SK-MEL-5 (cell line): ENCODE measurements at places on chromosomes 6 and 20.

- peak; percentile 46 for DNase-seq
These were observed 746 bp downstream of the BACH2 start for GRCh38 chr6:90295854-90296340.

GRCh38 chr20:43666376-43667328, at the start of gene MYBL2:
TSS of gene MYBL2 (plus strand) at chr20:43667114. CDS start at chr20:43667284, 170 bp downstream.
- DNase-seq, result peak; percentile 66

- no peak for DNase-seq
These were observed 46.2 kb upstream of the SUPT3H start for GRCh38 chr6:45423824-45424450.

DNA sequence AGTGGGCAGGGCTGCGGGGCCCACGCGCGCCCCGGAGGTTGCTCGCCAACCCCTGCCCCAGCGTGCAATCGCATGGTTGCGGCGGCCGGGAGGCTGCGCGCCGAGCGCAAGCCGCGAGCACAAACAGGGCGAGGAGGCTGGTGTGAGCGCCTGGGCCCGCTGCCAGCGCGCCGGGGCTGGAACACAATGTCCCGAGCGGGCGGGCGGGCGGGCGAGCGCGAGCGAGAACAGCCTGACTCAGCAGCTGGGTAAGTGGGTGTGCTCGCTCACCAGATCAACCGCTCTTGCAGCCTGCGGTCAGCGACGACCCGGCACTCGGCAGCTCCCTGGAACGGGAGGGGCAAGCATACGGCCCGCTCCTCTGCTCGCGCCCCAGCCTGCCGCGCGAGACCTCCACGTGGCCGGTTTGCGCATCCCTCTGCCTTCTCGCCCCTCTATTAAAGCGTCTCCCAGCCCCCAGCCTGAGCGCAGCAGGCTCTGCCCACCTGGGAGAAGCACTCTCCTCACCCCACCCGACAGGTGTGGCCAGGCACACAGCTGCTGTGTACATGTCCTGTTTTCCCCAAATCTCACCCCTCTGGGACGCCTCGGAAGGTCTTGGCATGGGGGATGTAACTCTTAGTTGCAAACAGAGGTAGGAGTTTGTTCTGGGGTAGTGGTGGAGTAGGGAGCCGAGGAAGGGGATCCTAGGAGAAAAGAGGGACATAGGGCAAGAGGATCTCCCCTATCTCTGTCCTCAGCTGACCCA, 8.7 kb upstream of the ARMC12 start:
- DNase-seq, result peak; percentile 14

GRCh38 chr6:34093854-34094430, 51.9 kb downstream of the GRM4 start:
- DNase-seq, result no peak

- DNase-seq, result no peak
These were observed 89.0 kb downstream of the PSMB1 start for GRCh38 chr6:170464080-170464479.

- DNase-seq, result no peak
These were observed 2.4 kb downstream of the PHACTR2 start for GRCh38 chr6:143680141-143680540.
